Stimulated activated CD4-positive, alpha-beta T cell treated with anti-CD3 and anti-CD28 coated beads, TNF-alpha, amount 100 ng/mL, for 24 hours (primary cell): ENCODE measurements at places on chromosomes 6 and 20.

DNA sequence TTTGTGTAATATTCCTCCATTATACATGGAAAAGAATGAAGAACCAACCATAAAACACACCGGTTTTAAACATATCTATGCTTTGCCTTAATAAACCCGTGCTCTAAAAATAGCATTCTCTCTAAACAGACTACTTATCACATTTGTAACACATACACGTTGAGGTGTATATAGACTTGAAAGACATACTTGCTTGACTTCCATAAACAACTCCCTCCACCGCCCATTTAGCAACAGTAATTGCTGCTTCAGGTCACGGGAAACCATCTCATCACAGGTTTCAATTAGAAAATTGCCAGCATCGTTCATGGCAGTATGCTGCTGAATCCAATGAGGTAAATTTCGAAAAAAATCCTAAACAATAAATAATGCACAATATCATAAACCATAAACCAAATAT lies 174.0 kb downstream of the SYNE1 start:
- no peak for DNase-seq

DNA sequence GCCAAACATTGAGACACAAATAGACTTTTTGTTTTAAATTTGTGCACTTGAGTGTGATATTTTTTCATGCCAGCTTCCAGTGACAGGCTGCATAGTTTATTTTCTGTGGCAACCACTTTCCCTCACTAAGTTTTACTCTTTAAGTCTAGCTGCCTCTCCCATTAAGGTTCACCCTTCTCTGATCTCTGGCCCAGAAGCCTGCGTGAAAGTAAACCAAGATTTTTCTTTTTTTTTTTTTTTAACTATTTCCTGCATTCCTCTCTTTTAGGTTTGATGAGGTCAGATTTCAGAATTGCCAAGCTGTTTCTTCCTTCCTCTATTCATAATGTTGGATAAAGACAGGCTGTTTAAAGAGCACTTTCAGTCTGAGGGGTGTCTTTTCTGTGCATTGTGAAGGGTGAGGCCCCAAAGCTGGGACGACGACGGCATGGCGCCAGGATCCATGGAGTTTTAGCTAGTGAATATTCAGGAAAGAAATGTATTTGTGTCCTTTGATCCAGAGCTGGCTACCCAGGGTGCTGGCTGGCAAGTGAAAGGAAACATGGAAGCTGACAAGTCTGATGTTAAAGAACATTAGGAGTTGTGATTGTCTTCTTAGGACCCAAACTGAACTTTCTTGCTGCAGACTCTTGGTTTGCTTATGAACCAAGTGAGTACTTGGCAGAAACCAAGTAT lies 50.7 kb downstream of the DOK5 start:
- no peak for DNase-seq

GRCh38 chr6:115704028-115704427 lies 356.7 kb downstream of the FRK start:
- no peak for DNase-seq

DNA sequence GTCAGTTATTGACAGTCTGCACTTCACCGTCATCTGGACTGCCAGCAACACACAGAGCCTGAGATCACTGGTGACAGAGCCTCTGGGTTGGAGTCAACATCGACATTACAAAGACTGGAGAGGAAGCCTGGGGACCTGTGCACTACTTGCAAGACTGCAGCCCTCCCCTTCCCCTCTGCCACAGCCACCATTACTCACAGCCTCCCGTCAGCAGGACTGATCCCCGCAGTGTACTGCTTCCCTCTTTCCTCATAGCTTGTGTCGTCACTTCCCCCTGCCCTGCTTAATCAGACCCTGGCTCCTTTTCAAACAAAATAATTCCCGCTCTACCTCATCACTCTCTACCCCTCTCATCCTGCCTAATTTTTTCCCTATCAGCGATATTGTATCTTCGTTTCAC lies 235.5 kb upstream of the KCNQ5 start:
- no peak for DNase-seq

- no peak for DNase-seq
These were observed 183.4 kb upstream of the CNR1 start for GRCh38 chr6:88349511-88349910.

DNA sequence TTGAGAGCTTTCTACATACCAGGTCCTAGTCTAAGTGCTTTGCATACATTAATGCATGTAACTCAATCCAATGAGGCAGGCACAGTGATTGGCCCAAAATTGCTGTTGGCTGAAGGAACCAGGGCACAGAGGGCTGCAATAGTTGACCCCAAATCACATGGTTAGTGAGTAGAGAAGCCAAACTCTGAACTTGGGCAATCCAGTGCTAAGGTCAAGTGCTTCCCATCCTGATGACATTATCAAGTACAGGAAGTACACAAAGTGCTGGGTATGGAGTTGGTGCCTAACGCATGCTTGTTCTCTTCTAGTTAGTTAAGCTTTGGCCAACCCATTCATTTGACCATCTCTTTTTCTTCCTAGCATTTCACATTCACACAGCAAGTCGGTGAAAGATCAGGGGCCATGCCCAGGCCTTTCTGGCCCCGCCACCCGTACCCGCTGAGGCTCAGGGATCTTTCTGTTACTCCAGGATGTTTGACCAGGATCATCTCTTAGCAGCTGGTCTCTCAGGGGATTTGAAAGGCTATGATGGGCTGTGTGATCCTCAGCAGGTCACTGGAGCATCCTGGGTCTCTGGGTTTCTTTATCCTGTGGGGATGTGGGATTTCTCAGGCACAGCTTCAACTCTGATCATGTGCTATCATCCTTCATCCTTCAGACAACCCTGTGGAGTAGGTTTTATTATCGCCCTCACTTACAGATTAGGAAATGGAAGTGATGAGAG lies 7.0 kb downstream of the KCNB1 start:
- DNase-seq = no peak

DNA sequence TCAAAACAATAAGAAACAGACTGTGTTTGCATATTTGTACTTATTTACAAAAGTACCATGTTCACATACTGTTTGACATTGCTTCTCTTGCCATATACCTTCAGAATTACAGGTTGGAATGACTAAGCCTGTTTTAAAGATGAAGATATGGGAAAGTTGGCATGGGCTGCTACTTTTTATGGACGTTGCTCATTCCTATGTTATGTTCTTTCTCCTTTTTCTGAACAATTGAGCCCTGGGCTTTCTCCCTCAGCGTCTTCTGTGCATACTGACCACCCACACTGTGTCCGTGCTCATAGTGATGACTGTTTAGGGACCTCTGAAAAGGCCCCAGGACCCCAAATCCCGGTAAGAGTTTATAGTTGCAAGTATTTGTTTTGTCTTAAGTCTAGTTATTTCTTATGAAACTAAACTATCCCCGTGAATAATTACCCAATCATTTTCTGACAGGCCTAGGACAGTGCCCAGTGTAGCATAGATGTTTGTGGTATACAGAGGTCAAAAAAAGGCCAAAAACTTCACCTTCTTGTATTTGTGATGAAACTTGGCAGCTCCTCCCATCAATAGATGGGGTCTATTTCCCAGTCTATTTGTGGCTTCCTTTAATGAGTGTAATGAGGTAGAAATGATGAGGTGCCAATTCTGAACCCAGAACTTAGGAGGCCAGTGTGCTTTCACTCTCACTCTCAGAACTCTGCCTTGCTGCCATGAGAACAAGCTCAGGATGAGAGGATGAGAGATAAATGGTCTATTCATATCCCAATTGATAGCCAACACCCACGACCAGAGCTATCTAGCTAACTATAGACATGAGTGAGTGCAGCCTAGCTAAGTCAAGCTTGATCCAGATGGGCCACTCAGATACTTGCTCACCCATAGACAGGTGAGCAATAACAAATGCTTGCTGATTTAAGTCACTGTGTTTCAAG lies 40.9 kb downstream of the GSTA4 start:
- no peak for DNase-seq

DNA sequence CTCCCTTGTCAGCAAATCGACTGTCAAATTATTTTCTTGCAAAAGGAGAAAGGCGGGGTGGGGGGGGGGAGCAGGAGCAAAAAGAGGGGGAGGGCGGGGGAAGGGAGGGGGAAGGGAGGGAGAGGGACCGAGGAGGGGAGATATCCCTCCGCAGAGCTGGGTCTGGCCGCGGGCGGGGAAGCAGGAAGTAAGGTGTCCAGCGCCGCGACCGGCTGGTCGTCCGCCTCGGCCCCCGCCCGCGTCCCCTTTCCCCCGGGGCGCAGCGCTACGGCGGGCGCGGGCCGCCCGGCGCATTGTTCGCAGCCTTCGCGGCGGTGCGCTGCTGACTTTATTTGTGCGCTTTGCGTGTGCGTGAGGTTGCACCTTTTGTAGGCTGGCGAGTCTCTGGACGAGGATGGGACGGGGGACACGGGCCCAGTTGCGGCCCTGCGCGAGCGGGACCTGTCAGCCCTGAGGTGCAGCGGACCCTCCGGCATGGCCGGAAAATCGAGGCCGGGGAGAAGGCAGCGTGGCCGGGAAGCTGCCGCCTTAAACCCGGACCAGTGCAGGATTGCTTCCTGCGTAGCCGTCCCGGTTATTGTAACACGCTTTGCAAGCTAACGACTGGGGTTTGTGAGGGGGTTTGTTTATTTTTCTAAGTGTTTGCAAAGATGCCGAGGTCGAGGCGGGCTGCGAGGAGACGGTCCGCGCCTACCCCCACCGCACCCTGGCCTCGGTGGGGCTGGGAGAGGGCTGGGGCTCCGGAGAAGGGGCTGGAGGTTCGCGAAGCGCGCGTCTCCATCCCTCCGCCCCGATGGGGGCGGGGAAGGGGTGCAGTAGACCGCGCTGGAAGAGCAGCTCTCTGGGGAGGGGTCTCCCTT lies 675 bp upstream of the TRERF1 start:
- no peak for DNase-seq

DNA sequence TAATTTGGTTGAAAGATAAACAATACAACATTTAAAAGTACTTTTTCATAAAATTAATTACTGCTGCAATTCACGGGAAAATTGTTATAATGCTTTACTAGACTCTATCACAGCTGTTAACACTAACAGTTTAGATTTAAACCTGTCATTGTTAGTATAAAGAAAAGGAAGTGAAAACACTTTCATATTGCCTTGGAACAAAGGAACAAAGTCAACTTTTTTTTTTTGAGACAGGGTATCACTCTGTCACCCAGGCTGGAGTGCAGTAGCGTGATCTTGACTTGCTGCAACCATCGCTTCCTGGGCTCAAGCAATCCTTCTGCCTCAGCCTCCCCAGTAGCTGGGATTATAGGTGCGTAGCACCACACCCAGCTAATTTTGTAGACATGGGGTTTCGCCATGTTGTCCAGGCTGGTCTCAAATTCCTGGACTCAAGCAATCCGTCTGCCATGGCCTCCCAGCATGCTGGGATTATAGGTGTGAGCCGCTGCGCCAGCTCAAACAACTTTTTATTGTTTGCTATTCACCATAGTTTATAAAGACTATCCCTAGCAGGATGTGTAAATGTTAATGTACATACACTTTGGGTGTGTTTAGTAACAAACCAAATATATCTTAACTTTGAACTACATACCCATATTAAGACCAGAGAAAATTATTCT lies 22.1 kb downstream of the SLC35A1 start:
- DNase-seq = no peak
